NCI-H524 (cell line): ENCODE measurements at places on chromosomes 3 and 15.

- no peak for DNase-seq
Observed at GRCh38 chr3:162534431-162534830, 1037.8 kb downstream of the OTOL1 start.

- DNase-seq: no peak
Observed at GRCh38 chr3:124599779-124600693, 130.2 kb upstream of the UMPS start.

- DNase-seq: no peak
Observed at GRCh38 chr3:180420804-180421203, 181.2 kb upstream of the TTC14 start.

DNA sequence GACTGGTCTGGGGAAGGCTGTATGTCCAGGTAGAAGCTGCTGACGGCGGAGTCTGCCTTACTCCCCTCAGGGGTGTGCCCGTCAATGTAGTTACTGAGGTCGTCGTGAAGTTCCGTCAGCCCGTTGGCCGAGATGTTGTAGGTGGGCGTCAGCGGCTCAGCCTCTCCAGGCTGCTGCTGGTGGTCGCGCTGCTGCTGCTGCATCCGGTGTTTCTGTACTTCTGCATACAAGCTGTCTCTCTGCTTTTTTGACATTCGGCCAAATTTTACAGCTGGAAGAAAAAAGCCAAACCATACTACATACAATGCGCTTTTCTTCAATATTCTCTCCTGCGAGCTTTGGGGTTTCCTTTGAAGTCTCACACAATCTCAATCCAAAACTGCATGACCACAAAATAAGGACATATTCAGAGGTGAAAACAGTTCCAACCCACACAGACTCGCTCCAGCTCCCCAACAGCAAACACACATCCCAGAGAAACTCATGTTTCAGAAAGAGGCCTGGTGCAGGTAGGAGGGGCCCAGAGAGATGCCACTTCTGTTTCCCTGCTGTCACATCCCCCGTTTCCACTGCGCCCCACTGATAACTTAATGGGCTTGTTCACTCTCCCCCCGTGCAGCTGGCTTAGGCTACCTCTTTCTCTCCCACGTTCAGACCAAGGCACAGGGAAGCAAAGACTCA, 32.5 kb upstream of the ICE2 start:
- no peak for DNase-seq

- peak; percentile 9 for DNase-seq
Observed at GRCh38 chr3:141426404-141427034, 58.2 kb downstream of the ZBTB38 start.
